ENCODE measurements at places on chromosomes 3 and 15.
A peak's percentile ranks its signal among the peaks of the same experiment; 100 is the strongest.

DNA sequence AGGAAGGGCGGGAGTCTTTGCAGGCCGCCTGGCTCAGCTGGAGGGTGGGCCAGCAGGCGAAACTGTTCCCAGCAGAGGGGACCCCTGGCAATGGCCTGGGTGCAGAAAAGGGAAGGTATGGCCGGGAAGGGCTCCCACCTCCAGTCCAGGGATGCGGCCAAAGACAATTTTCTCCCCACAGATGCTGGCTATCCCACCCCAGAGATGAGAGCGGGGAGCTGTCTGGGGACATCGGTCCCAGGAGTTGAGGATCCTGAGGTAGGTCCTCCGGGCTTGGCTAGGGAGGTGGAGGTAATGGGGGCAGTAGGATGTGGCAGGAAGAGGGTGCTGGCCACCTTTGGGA lies 1.7 kb downstream of the SEMA3G start:
- no peak for DNase-seq

GRCh38 chr3:126111126-126111551 lies 27.2 kb upstream of the SLC41A3 start:
- DNase-seq: no peak

DNA sequence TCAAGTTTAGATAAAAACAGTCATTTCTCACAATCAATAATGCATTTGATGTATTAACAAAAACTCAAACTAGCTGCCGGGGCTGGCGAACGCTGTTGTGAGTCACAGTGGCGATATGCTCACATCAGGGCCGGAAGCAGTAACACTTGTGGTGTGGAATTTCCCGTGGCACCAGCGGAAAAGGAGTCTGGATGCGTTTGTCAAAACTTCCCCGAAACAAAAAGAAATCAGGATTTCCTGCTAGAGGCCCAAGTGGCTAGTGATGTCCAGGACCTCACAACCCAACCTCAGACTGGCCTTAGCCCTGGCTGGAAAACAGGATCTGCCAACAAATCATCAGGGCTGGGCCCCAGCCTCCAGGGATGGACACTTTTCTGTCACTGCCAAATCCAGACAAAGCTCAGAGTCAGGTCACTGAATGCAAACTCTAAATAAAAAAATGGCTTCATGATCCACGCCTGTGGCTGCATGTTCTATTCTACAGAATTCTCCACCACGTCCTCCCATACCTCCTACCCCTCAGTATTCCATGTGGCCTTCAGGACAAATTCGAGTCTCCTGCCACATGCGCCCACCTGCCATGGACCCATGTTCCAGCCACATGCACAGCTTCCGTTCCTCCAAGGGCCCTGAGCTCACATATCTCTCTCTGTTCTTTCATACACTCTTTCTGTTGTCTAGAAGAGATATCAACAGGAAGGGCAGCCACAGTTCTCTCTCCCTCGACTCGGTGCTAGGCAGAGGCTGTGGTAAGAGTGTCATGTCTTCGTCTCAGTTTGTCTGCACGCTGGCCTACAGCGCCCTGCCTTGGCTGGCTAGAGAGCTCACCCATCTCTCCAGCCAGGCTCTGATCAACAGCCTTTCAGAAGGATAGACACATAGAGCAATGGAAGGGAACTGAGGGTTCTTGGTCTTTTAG lies 35.4 kb downstream of the EHD4 start:
- peak; percentile 58 for DNase-seq

- no peak for DNase-seq
These were observed 196.4 kb upstream of the LPP start for GRCh38 chr3:187957582-187957981.

DNA sequence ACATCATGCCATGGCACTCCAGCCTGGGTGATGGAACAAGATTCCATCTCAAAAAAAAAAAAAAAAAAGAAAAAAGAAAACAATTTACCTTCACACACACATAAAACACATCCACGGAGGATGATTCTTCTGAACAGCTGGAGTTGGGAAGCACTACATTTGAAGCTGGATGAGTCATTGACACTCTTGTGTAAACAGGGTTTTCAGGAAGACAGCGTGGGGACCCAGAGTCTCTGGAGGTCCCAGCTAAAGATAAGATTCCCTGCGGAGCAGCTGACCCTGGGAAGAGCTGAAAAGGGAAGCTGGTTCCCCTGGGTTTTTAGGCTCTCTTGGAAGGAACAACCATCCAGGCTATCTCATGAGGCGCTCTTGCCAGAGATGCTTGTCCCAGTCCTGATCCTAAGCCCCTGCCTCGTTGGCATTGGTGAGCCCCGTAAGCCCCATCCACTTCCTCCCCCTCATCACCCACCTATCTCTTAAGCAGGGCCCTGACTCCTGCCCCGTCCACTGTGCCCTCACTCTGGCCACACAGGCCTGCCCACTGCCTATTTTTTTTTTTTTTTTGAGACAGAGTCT lies 32.0 kb upstream of the FURIN start:
- DNase-seq: peak; percentile 54

- DNase-seq: peak; percentile 54
These were observed 216.9 kb downstream of the IGSF11 start for GRCh38 chr3:118817748-118818165.

DNA sequence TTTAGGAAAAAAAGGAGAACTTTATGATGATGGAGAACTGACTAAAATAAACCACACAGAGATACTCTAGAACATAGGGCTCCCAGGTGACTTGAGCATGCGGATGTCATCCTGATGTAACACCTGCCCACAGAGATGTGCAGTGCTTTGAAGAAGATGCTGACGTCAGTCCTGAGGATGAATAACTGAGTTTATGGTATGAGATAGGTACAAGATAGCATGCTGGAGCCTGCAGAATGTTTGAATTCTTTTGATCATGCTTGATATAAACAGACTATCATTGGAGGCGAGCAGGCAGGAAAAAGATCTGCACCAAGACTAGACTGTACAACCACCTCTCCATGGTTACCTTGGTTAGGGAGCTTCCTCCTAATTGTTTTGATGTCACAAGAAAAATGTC lies 12.4 kb downstream of the CCR4 start:
- DNase-seq: no peak

DNA sequence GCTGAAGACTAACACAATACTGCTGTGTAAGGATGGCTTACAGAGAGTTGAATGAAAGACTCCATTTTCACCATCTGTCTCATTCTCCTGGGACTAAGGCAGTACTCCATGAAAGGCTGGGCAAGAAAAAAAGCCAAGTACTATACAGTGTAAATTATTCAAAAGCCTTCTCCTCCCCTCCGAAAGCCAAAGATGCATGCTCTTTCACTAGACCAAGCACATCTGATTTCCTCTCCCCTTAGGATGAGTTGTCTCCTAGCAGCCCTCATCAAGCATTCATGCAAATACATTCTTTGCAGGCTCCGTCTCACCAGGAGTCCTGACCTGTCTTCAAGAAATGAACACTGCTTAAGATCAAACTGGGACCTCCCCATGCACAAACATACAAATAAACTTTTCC lies 133.5 kb upstream of the THBS1 start:
- no peak for DNase-seq

GRCh38 chr15:95459273-95459672 lies 871.2 kb upstream of the NR2F2 start:
- DNase-seq: no peak

DNA sequence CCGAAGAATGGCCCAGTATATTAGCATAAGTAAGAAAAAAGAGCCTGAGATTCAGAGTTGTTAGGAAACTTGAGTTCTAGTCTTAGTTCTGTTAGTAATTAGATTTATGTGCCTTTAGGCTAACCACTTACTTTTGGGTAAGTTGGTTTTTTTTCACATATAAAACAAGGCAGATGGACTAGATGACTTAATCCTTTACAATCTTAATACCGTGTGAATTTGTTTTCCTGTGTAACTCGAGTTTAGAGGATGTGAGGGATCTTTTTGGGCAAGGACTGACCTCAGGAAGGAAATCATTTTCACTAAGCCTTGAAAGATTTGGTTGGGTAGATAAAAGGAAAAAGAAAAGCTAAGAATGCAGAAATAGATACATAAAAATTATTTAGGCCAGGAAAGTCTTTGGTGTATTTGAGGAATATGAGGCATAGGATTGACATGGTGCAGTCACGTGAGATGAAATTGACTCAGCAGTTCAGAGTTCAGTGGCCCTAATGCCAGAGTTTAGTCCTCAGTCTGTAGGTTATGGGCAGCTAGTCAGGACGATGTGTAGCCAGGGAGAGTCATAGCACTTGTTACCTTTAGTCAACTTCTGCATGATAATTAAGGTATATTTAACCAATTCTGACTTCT lies 34.6 kb downstream of the PAK2 start:
- peak; percentile 22 for DNase-seq

- peak; percentile 66 for DNase-seq
These were observed 769.4 kb upstream of the GOLIM4 start for GRCh38 chr3:168865022-168865551.

DNA sequence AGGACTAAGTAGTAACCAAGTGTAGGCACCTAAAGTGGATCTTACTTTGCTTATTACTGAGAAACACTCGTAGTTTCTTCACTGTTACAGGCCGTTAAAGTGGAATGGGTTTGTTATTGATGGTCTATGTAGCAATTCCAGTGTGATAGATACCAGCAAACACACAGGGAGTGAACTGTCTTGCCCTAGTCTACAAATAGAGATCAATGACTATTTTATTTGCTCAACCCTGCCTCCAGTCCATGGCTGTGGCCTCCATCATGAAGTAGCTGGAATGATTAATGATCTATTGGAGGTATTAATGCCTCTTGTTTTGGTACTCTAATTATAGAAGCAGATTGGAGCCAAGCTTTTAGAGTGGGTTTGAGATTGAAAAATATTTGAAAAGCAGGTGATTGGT lies 362.7 kb upstream of the AZI2 start:
- no peak for DNase-seq

DNA sequence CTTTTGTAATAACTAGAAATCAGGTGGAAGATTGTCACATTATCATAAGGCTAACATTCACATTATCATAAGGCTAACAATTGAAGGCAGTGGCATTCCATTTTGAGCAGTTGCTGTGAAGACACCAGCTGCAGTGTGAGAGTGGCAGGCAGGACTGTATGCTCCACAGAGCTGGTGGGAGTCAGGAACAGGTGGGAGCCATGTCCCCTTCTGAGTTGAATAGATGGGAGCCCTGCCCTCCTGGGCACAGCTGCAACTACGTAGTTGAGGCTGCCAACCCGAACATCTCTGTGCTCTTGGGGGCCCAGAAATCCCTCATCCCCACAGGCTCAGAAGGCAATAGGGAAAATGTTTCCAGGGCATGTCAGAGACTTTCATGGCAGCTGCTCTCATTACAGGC lies 1627.6 kb downstream of the SI start:
- DNase-seq: no peak

Measured in astrocyte of the spinal cord (primary cell).